Placental epithelial cell (primary cell): ENCODE measurements at places on chromosomes 16 and 17. TPM values are rescaled to one million over a fixed set of nuclear protein-coding genes. Genes with fewer than 3 reads are reported as not detected.

Gene TERB1
- total RNA-seq = 0.79 TPM in 1 of 2 replicates, not detected in the other

Gene OTOA
- total RNA-seq = under 0.01 and 0.11 TPM in 2 replicates

Gene TLCD2
- total RNA-seq = 2.9 and 5.9 TPM in 2 replicates

Gene HAGHL
- total RNA-seq = 17.0 and 21.2 TPM in 2 replicates

Gene ENPP7
- total RNA-seq = not detected in 2 replicates

Gene COIL
- 16.9 and 18.3 TPM in 2 replicates for total RNA-seq

Gene RFWD3
- 22.2 and 25.9 TPM in 2 replicates for total RNA-seq

Gene PRM3
- total RNA-seq = not detected in 2 replicates

Gene ARL5C
- not detected in 2 replicates for total RNA-seq

Gene CIBAR2
- total RNA-seq = not detected in 2 replicates

Gene LGALS9C
- 0.98 TPM in 1 of 2 replicates, not detected in the other for total RNA-seq

Gene GSG1L
- under 0.01 TPM in 1 of 2 replicates, not detected in the other for total RNA-seq

Gene CDH5
- not detected in 2 replicates for total RNA-seq

Gene ATF7IP2
- total RNA-seq = 0.65 and 2.4 TPM in 2 replicates

Gene PDF
- 5.9 and 11.3 TPM in 2 replicates for total RNA-seq

Gene NQO1
- total RNA-seq = 19.2 and 76.8 TPM in 2 replicates

Gene CPNE7
- total RNA-seq = 0.43 and 2.4 TPM in 2 replicates

Gene HEATR9
- total RNA-seq = not detected in 2 replicates
